ENCODE measurements at places on chromosomes 1 and 21.

DNA sequence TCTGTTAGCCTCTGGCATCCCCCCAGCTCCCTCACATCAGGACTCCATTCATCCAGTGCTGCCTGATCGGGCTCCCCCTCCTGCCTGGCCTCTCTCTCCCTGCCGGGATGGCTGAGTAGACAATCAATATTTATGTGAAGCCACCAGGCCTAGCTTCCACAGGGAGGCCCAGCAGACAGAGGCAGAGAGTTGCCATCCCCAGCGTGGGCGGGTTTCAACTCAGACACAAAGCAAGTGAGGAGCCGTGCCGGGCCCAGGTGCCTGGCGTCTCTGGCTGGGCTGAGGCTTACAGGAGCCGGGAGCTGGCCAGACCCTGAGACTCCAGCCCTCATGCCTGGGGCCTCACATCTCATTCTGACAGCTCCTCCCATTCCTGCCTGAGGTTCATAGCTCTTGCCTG lies 34.5 kb upstream of the ATP2B4 start:
- no peak for DNase-seq

DNA sequence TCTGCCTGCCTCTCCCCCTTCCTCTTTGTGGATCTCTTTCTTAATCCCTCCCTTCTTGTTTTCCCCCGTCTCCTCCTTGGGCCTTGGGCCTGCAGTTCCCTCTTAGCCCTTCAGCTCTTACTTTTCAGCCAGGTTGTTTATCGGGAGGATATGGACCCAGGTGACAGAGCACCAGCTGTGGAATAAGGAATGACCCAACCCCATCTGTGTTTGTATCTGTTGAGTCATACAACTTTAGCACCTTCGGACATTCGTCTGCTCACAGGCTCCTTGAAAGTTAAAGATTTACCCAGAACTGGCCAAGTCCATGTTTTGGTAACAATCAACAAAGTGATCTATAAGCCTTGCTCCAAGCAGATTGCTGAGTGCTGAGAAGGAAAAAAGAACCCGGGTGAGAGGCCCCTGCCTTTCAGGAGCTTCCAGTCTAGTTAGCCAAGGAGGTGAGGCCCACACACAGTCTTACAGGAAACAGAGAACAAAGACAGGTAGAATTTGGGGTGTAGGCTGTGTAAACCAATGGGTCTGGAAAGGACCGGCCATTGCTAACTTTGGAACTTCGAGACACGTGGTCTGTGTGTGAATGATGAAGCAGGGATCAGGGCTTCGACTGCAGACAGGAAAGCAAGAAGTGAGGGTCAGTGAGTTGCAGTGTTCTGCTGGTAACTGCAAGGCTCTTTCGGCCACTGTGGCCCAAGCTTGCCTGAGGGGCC lies 66.7 kb upstream of the F3 start:
- DNase-seq, result no peak

GRCh38 chr1:52877554-52877953 lies 35.0 kb downstream of the ZYG11A start:
- no peak for DNase-seq

GRCh38 chr1:189775343-189775742 lies 702.3 kb downstream of the BRINP3 start:
- no peak for DNase-seq

DNA sequence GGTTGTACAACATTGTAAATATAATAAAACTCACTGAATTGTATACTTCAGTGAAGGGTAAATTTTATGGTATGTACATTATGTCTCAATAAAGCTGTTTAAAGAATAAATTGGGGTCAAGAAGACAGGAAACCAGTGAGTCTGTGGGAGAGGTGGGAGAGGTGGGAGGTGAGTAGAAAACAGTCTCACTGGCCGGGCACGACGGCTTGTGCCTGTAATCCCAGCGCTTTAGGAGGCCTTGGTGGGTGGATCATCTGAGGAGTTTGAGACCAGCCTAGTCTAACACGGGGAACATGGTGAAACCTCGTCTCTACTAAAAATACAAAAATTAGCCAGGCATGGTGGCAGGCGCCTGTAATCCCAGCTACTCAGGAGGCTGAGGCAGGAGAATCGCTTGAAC lies 4.2 kb downstream of the MTMR11 start:
- no peak for DNase-seq
